ENCODE measurements at places on chromosomes 5 and 9.

DNA sequence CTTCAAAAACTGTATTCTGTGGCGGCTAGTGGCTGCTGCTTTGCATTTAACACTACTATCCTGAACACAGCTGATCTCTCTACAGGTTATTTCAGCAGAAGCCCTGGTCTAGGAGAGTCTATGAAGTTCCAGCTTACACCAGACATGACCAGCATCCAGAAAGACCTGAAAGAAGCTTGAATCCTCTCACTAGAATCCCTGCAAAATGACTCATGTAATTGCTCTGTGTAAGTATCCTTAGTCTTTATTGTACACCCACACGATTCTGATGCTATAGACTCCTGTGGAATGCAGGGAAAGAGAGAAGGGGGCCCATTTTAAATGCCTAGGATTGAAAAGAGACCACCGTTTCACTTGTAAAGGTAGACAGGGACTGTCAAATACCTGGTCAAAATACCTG, 859 bp upstream of the GRIA1 start:
- peak; percentile 60 for ATAC-seq

DNA sequence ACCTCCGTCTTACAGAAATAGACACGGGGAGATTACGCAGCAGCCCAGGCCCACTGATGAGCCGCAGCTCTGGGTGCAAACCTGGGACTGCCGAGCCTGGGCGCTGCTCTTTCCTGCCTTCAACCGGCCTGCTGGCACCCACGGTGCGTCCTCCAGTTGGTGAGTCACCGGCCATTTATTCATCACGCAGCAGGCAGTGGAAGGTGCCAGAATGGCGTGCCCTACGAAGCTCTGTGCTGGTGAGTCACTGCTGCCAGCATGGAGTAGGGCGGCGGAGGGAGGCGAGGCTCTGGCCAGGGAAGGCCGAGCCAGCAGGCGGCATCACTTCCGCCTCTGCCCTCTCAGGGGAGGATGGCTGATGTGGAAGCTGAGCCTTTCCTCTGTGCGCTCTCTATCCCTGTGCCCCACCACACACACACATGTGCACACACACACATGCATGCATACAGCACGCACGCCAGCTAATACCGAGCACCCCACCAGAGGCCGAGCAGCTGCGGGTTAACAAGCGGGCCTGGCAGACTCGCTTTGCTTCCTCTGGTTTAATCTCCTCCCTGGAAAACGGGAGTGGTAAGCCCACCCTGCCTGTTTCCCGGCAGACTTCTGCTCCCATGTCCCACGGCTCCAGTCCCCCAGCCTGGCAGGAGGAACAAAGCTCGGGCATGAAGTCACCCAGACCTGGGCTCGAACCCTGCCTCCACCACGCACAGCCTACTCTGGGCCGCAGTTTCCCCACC, 39.2 kb downstream of the OLFM1 start:
- ATAC-seq, result no peak

- ATAC-seq, result no peak
Observed at GRCh38 chr5:167726642-167727041, 564.8 kb upstream of the WWC1 start.

GRCh38 chr5:151171529-151171928, 13.9 kb upstream of the ANXA6 start:
- no peak for ATAC-seq

GRCh38 chr5:179158556-179158955, 98.4 kb downstream of the ZNF354C start:
- no peak for ATAC-seq

- no peak for ATAC-seq
Observed at GRCh38 chr9:128419061-128419925, 1.4 kb upstream of the CERCAM start.

GRCh38 chr9:90394871-90395270, 247.8 kb downstream of the DIRAS2 start:
- no peak for ATAC-seq

DNA sequence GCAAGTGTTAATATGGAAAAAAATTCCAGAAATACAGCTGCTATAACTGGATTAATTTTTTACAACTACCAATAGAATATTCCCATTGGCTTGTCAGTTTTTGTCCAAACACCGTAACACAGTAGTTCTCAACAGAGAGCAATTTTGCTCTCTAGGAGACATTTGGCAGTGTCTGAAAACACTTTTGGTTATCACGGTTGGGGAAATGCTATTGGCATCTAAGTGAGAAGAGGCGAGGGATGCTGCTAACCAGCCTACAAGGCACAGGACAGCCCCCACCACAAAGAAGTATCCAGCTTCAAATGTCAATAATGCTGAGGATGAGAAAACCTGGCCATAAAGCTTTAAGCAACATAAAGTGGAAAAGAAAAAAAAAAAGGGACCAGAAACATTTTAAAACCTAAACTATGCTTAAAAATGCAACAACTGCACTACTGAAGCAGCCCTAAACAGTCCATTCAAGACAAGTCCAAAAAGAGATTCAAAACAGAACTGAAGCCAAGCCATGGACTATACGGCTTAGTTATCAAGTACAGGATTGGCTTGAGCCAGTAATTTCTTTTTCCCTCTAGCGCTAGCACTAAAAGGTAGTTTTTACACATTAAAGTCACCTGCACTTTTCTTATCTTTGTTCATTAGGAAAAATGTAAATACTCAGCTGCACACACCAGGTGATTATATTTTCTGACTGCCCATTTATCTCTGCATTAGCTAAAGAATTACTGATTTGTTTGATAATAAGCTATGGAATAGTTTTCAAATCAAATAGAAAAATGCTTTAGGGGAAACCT, 83.9 kb downstream of the NR3C1 start:
- ATAC-seq, result 0 out of 3 replicates have a peak, but pooled peaks have one; percentile 32

- no peak for ATAC-seq
Observed at GRCh38 chr9:135279385-135279784, 191.9 kb downstream of the OLFM1 start.

GRCh38 chr9:114914139-114914538, 16.3 kb downstream of the TNFSF8 start:
- peak; percentile 65 for ATAC-seq

DNA sequence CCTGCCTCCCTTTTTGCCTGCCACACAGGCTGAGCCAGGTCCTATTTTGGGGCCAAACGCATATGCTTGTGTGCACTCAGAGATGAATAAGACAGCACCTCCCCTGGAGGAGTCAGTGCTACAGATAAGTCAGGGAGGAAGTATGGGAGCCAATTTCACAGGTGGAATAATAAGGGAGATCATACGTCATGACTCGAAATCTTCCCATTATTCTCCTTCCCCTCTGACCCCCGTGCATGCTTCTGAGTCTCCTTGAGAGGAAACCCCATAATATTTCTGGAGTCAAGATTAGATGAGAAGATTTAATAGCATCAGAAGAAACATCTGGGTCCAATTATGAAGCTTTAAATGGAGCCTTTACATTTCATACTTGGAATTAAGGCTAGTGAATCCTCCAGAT, 15.1 kb upstream of the ZCCHC7 start:
- 0 out of 3 replicates have a peak, but pooled peaks have one; percentile 28 for ATAC-seq

Measured in SK-N-SH treated with all-trans-retinoic acid at 6 μM for 48 hours (cell line).